Stimulated activated CD4-positive, alpha-beta T cell treated with anti-CD3 and anti-CD28 coated beads, Interleukin-4, amount 100 ng/mL, for 1 hour (primary cell): ENCODE measurements at places on chromosomes 6 and 20.
A peak's percentile ranks its signal among the peaks of the same experiment; 100 is the strongest.

- DNase-seq = peak; percentile 6
Observed at GRCh38 chr6:137044366-137045221, at the start of gene IL20RA. IL20RA (minus strand) TSS chr6:137044965; CDS start chr6:137044728, 237 bp downstream.

- DNase-seq = no peak
Observed at GRCh38 chr6:82954356-82954755, 111.3 kb downstream of the UBE3D start.

GRCh38 chr6:35586542-35586941 is 73.8 kb upstream of the TULP1 start:
- no peak for DNase-seq

DNA sequence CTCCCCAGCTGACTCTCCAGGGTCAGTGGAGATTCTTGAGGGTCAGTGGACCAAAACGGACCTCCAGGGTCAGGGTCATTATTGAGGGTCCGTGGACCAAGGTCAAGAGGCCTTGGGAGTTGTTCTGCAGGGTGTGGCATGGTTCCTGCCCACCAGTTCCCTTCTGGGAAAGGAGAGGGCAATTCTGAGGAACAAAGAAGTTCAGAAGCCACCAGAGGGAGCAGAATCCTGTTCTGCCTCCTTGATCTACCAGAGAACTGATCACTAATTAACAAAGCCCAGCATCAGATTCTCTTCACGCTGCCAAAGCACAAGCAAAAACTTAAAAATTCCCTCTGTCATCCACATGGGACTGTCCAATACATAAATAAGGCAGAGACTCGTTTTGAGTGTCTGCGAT is 263.4 kb downstream of the DHX35 start:
- DNase-seq = no peak

GRCh38 chr20:21028436-21028835 is 77.7 kb downstream of the LINC00237 start:
- no peak for DNase-seq

DNA sequence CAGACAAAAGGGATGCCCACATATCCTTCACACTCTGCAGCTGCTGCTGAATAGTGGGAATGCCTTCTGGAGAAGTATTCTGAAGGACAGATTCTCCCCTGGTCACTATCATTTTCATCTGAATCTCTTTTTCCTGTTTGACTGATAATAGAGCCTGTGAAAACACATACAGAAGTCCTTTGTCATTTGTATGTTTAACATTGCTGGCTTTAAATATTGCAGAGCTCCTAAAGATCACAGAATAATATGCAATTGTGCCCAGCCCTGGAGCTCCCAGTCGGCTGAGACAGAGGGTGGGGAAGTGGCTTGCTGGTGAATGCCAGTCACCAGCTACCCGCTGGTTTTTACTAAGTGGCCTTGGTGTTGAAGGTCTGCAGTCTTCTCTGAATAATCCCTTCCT is 272.3 kb downstream of the SYNE1 start:
- DNase-seq = no peak

DNA sequence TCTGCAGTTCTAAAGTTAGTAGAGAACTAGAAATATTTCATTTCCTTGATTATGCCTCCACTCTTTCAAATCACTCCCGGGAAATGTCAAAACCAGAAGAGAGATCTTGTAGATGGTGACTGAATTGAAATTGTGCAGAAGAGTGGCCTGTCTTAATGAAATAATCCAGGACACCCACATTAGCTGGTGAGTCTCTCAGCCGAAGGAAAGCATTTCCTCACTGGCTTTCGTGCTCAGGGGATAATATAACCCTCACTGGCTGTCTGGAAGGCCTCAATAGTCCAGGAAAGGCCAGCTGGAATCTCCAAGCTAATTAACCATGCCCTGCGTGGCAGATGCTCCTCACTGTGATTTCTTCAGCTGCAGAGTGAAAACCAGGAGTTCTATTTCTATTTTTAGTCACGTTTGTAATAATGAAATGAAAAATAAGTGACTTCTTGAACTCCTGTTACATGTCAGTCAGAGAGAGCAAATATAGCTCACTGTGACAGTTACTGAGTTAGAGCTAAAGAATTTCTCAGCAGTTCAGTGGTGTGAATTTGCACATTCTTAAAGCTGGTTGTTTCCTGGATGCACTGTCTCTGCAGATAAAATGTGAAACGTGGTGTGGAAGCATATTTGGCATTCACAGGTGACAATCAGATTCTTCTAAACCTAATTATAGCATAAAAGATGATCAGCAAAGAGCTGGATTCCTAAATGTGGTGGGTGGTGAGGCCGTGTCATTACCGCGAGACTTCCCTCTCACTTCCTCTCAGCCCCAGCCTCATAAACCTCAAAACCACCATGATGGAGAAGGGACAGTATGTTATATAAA is 211.7 kb downstream of the LMBRD1 start:
- DNase-seq = no peak

DNA sequence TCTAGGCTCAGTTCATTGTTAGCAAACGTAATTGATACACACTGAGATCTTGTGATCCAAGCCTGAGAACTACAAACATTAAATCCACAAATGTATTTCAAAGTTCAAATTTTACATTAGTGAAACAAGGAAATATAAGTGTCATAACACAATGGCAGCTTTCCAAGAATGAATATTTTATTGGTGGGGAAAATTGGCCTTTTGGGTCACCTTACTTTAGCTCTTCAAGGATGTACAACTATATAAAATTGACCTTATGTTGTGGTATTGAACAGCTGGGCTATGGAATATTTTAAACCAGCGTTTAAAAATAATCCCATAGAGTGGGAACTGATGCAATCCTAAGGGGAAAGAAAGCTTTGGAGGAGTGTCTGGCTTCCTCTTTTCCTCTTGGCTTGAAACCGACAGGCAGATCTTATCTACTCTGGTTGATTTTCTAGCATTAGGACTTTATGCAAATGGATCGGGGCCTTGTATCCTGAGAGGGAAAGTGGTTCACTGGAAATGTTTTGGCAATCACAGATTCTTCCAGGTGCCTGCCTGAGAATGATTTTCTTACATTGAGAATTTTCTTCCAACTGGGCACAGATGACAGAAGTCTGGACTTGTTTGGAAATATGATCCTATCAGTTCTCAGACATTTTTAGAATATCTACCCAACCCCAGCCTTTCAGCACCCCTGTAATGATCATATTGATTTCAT is 184.8 kb upstream of the ECI2 start:
- no peak for DNase-seq

DNA sequence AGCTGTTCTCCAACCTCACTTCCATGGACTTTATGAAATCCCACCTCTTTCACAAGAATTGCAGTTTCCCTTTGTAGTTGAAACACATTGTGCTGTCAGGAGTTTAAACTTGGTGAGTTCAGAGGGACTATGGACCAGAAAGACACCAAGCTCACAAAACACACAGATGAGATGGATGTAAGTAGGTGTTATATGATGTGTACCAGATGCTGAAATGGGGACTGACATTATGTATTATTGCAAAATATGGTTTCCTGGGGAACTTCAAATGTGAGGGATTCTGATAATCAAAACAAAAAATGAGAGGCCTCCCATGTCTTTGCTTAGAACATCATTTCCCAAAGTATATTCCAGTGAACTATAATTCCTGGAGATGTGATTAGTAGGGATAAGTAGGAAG is 401.1 kb upstream of the ARID1B start:
- no peak for DNase-seq

- DNase-seq = peak; percentile 30
Observed at GRCh38 chr20:35767683-35768481, 3.9 kb upstream of the PHF20 start.
